ENCODE measurements at places on chromosomes 3 and 15.
A peak's percentile ranks its signal among the peaks of the same experiment; 100 is the strongest.

DNA sequence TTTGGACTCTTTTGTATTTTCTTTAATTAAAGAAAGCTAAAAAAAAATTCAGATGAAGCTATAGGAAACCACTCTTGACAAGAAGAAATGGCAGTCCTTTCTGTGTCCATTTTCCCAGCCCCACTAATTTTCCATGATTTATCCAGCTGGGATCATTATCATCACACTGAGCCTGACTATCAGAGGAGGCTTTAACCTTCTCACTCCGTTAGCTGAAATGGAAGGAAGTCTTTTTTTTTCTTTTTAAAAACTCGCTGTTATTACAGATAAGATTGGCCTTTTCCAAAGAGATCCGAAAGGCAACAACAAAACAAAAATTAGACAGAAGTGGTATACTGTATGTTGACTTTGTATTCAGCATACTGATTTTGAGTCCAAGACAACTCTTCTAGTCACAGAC, 366.2 kb upstream of the ROPN1 start:
- no peak for DNase-seq

- no peak for DNase-seq
Measured at GRCh38 chr3:49804141-49805041, 1.3 kb downstream of the INKA1 start.

DNA sequence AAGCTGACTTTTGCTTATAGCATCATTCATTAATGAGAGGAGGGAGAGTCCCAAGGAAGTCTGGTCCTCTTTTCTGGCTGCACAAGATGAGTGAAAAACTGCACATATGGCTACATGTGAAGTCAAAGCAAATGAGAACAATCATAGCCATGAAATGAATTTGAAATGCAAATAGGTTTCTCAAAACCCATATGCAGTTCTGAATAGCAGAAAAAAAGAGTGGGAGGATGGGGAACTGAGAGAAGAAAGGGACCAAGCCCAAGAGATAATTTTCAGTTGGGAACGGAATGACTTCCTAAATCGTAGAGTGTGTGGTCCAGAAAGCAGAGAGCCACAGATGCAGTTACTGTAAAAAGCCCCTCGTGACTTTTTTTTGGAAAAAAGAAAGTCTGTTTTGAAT, 66.3 kb downstream of the GTPBP8 start:
- DNase-seq, result no peak

- DNase-seq, result no peak
Measured at GRCh38 chr3:191339316-191339917, 9.1 kb upstream of the UTS2B start.

GRCh38 chr15:48331796-48332641, 790 bp downstream of the DUT start:
- DNase-seq, result peak; percentile 66

DNA sequence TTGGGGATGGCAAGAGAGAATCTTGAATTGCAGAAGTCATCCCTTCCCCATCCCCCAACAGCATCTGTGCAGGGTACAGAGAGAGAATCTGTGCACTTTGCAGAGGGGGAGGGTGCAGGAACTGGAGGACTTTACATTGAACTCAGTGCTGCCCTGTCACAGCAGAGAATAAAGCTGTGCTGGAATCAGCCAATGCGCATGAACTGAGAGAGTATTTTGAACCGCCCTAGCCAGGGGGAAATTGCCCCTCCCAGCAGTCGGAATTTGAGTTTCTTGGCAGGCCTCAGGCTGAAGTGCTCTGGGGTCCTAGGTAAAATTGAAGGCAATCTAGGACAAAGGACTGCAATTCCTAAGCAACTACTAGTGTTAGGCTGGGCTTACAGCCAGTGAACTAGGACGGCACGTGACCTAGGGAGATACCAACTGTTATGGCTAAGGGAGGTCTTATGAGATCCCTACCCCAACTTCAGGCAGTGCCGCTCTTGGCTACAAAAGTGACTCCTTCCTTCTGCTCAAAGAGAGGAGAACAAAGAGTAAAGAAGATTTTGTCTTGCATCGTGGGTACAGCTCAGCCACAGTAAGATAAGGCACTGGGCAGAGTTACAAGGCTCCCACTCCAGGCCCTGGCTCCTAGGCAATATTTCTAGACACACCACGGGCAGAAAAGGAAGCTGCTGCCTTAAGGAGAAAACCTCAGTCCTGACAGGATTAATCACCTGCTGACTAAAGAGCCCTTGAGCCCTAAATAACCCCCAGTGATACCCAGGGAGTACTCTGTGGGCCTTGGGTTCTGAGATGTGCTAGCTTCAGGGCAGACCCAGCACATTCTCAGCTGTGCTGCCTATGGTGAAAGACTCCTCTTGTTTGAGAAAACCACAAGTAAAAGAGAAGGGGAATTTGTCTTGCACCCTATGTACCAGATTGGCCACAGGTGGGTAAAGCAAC, 300.5 kb upstream of the ALCAM start:
- no peak for DNase-seq

- DNase-seq, result no peak
Measured at GRCh38 chr3:188698436-188698835, 473.3 kb upstream of the TPRG1 start.

GRCh38 chr15:20353966-20354883, 187.4 kb downstream of the GOLGA6L6 start:
- DNase-seq, result no peak

GRCh38 chr3:140546649-140547048, 131.2 kb upstream of the TRIM42 start:
- no peak for DNase-seq

- DNase-seq, result no peak
Measured at GRCh38 chr15:60633426-60633968, 154.6 kb upstream of the ICE2 start.

- no peak for DNase-seq
Measured at GRCh38 chr3:37819591-37819990, 42.1 kb upstream of the CTDSPL start.

- no peak for DNase-seq
Measured at GRCh38 chr15:88284318-88284998, 27.9 kb upstream of the NTRK3 start.

GRCh38 chr15:29056839-29057450, 171.2 kb downstream of the APBA2 start:
- no peak for DNase-seq

DNA sequence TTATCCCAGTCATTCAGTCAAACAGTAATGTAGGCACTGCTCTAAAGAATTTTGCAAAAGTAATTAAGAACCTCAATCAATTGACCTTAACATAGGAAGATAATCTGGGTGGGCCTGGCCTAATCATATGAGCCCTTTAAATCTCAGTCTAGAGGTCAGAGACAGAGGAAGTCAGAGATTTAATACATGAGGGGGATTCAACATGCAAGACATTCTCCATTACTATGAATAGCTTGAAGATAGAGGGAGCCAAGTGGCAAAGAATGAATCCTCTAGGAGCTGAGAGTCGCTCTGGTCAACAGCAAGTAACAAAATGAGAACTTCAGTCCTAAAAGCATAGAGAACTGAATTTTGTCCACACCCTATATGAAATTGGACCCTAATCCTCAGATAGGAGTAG, 39.0 kb upstream of the MBNL1 start:
- DNase-seq, result no peak

- DNase-seq, result no peak
Measured at GRCh38 chr15:39397883-39398282, 183.0 kb upstream of the THBS1 start.

DNA sequence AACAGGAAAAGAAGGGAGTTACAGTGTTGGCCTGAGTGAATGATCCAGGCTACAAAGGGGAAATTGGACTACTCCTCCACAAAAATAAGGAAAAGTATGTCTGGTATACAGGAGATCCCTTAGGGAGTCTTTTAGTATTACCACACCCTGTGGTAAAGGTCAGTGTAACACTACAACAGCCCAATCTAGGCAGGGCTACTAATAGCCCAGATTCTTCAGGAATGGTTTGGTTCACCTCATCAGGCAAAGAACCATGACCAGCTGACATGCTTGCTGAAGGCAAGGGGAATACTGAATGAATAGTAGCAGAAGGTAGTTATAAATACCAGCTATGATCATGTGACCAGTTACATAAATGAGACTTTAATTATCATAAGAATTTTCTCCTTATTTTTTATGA, 372.6 kb upstream of the ATP11B start:
- no peak for DNase-seq

- peak; percentile 91 for DNase-seq
Measured at GRCh38 chr3:72042397-72043203, 257.7 kb upstream of the PROK2 start.

DNA sequence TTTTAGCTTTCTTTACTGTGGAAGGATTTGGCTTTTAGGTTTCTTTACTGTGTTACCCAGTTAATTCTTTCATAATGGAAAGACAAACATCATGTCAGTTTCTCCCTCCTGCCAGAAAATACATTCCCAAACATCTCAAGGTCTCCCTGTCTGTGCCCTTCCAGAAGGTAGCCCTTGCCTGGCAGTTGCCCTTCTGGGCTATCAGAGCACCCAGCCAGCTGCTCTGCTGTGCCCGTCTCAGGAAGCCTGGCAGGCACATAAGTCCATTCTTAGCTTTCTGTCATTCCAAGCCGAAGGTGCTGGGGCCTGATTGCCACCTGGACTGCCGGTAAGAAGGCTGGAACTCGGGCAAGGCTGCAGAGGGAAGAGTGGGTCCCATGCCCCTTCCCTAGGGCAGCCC, 203.4 kb downstream of the SLCO3A1 start:
- DNase-seq, result no peak

GRCh38 chr3:171770689-171771620, 39.3 kb downstream of the PLD1 start:
- peak; percentile 68 for DNase-seq

GRCh38 chr3:100043271-100043670, 71.0 kb downstream of the FILIP1L start:
- no peak for DNase-seq

GRCh38 chr3:195844671-195845218, 33.0 kb upstream of the MUC4 start:
- no peak for DNase-seq

DNA sequence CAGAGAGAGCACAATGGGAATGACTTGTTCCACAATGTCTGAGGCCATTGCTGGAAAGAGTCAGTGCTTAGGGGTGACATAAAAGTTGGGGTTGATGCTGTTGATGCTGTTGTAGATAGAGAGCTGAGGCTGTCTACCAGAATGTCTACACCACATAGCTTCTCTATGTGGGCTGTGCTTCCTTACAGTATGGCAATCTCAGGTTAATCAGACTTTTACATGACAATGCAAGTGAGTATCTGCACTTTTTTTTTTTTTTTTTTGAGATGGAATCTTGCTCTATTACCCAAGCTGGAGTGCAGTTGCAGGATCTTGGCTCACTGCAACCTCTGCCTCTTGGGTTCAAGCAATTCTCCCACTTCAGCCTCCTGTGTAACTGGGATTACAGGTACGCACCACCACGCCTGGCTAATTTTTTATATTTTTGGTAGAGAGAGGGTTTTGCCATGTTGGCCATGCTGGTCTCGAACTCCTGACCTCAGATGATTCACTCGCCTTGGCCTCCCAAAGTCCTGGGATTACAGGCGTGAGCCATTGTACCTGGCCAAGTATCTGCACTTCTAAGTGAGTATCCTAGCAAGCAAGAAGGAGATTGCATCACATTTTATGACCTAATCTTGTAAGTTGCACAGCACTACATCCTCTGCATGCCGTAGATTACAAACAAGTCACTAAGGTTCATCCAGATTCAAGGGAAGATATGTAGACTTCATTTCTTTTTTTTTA, 28.7 kb downstream of the DLEC1 start:
- peak; percentile 16 for DNase-seq

GRCh38 chr15:52856286-52856685, 66.2 kb upstream of the ONECUT1 start:
- DNase-seq, result no peak

DNA sequence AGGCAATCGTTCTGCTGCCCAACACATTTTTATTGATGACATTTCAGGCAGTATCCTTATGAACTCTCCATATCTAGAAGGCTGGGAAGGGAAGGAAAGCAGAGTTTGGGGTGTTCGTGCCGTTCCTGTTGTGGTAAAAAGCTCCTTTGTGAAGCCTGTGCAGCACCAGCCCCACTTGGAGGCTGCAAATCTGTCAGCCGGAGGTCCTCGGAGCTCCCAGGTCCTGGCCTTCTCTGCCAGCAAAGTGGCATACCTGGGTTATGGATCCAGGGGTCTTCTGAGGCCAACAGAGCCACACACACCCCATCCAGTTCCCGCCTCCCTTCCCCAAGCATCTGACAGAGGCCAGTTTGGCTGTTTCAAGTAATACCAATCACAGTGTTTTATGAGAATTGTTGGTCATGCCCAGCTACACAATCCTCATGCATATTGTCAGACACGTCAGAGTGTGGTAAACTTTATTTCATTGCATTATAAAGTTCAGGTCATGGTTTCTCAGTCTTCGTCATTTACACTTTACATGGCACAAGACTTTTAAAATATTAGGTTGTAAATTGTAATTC, 15.9 kb upstream of the USP3 start:
- no peak for DNase-seq

GRCh38 chr3:147089286-147089685, 317.1 kb downstream of the ZIC4 start:
- DNase-seq, result peak; percentile 5

DNA sequence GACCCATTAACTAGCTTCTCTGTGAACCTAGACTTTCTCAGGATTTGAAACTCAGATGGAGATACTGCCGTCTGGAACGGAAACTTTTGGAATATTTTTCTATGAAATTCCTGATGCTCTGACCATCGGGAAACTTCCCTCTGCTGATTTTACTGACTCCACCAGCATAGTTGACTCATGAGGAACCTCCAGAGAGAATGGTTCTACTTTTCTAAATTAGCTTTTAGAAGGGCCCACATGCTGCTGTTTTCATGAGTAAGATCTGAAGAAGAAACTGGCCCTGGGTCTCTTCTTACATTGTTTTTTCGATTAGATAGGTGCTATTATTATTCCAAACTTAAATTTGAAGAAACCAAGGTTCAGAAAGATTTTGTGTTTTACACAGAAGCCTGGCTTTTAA, 326.3 kb upstream of the NR2E3 start:
- DNase-seq, result no peak

- no peak for DNase-seq
Measured at GRCh38 chr3:96776818-96777217, 37.6 kb upstream of the EPHA6 start.

GRCh38 chr3:130635978-130636377, 110.7 kb downstream of the PIK3R4 start:
- DNase-seq, result no peak

GRCh38 chr3:84989102-84989501, 30.3 kb downstream of the CADM2 start:
- DNase-seq, result no peak

DNA sequence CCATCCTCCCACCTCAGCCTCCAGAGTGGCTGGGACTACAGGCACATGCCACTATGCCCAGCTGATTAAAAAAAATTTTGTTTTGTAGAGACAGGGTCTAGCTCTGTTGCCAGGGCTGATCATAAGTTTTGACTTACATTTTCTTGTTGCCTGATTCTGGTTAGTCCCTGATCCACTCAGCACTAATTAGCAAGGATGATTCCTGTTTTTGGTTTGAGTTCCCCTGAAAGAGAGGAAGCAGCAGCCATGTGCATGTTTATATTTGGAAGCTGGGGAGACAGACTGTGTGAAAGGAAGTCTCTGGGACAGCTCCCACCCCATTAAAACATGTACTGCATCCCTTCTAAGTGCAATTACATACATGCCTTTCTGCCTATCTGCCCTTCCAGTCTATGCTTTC, 3.6 kb upstream of the NCK1 start:
- no peak for DNase-seq

All from AG10803 (cell line).